Tibial artery (tissue), 4 donors: ENCODE measurements at places on chromosomes 2 and 18.

DNA sequence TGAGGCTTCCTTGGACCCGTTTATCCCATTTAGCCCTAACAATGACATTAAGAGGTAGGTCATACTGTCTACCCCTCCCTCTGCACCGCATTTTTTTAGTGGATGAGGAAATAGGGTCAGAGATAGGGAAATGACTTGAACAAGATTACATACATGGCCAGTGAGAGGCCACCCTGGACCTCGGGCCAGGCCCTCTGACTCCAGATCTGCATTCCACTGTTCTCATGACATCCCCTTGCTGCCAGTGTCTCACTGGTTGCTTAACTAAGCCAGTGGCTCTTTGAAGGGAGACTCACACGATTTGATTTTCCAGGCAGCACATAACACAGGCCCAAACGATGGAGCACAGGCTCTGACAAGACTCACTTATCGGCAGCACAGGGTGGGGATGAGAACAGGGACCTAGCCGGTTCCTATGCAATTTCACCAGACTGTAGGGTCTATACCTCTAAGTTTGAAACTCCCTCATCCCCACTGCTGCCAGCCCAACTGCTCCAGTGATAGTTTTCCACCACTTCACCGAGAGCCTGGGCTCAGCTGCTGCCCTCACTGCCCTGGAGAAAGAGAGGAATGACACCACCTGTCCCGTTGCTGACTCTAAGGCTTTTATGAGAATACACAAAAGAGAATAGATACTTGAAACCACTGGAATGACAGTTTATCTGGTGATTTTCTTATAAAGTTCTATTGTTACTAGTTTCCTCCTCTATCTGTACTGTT, 82.5 kb downstream of the TMEM247 start:
- H3K36me3 ChIP-seq, result peaks cover 8% of the 10 kb centered on the region
- DNase-seq, result peak; percentile 73
- no peak overlapping the region for H3K27ac ChIP-seq
- no peak overlapping the region for H3K4me3 ChIP-seq
- peaks cover 23% of the 10 kb centered on the region for H3K4me1 ChIP-seq

DNA sequence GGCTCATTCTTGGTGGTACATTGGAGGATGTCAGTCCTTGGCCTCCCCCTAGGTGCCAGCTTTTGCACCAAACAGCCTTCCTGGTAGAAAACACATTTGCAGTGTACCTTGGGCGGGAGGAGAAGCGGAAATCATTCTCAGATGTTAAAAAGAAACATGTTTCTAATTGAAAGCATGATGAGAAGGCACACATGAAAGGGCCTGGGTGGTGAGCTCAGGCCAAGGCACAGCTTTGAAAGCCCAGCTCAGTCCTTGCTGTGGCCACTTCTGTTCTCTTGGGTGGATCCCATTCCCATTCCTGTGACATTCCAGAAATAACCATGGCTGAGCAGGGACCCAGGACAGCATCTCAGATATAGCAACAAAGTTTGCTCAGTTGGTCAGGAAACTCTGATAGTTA, 71.5 kb downstream of the LTBP1 start:
- no peak overlapping the region for H3K4me3 ChIP-seq
- H3K36me3 ChIP-seq, result no peaks in the 10 kb centered on the region
- no peaks in the 10 kb centered on the region for H3K27me3 ChIP-seq
- H3K4me1 ChIP-seq, result peaks cover 5% of the 10 kb centered on the region

- H3K4me3 ChIP-seq, result no peak overlapping the region
- DNase-seq, result no peak
- H3K4me1 ChIP-seq, result peaks cover 9% of the 10 kb centered on the region
- H3K36me3 ChIP-seq, result no peaks in the 10 kb centered on the region
- no peaks in the 10 kb centered on the region for H3K27me3 ChIP-seq
- H3K27ac ChIP-seq, result no peak overlapping the region
Measured at GRCh38 chr2:101617188-101617587, 80.3 kb upstream of the MAP4K4 start.

GRCh38 chr2:57396355-57397098, 650.1 kb upstream of the VRK2 start:
- H3K27ac ChIP-seq, result no peak overlapping the region
- H3K27me3 ChIP-seq, result no peaks in the 10 kb centered on the region
- H3K4me1 ChIP-seq, result no peaks in the 10 kb centered on the region
- DNase-seq, result no peak

DNA sequence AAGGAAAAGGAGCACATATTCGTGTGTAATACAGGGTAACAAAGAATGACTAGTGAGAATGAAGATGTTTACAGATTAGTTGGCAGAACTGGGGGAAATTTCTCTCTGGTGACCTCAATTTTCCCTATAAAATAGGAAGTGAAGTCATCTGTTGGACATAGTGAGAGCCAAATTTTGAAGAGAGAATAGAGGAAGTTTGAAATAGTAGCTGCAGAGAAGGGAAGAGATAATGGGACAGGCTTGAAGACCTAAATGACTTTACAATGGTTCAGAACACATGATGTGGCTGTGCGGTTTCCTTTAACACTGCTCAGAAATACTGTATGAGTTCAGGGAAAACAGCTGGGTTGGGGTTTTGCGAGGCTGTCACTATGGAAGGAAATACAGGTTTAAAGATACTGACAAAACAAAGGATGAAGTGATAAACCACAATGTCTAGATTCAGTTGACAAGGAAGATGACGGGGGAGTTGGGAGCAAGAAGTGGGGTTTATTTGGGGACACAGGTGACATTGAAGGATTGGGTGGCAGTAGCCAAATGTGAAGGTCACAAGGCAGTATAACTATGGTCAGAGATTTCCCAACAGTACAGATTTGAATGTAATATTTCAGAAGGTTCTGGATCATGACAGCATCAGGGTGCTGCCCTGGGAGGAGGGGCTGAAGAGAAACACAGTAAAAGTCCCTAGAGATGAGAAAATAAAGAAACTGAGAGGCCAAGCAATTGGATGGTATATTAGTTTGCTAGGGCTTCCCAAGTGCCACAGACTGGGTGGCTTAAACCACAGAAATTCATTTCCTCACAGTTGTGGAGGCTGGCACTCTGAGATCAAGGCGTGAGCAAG, 82.6 kb upstream of the TANK start:
- DNase-seq, result peak; percentile 36
- no peak overlapping the region for H3K27ac ChIP-seq
- H3K4me3 ChIP-seq, result no peak overlapping the region
- no peaks in the 10 kb centered on the region for H3K36me3 ChIP-seq
- H3K4me1 ChIP-seq, result no peaks in the 10 kb centered on the region

GRCh38 chr18:3703732-3704176, 253.8 kb downstream of the TGIF1 start:
- no peaks in the 10 kb centered on the region for H3K4me1 ChIP-seq
- no peak overlapping the region for H3K27ac ChIP-seq
- H3K27me3 ChIP-seq, result no peaks in the 10 kb centered on the region

DNA sequence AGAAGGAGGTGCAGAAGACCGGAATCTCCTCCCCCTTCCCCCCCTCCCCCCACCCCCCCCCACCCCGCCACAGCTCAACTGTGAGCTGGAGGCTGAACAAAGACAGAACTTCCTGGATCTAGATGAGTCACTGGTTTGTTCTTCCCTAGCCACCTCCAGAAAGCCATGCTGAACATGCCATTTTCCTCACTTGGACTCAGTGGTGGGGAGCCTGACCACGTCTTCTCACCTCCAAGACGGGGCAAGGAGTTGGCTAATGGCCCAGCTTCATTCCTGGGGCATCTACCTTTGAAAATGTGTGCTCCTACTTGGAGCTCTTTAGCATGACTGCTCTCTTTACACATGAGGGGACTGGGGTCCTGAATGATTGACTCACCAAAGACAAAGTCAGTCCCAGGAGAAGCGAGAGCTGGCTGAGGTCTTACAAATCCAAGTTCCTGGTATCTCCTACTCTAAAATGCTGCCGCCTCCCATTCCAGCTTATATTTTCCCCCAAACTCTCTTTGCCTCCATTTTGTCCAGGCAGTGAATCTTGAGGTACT, 22.6 kb upstream of the FZD5 start:
- H3K27me3 ChIP-seq, result no peaks in the 10 kb centered on the region
- DNase-seq, result no peak
- no peak overlapping the region for H3K27ac ChIP-seq
- no peak overlapping the region for H3K4me3 ChIP-seq
- no peaks in the 10 kb centered on the region for H3K36me3 ChIP-seq

DNA sequence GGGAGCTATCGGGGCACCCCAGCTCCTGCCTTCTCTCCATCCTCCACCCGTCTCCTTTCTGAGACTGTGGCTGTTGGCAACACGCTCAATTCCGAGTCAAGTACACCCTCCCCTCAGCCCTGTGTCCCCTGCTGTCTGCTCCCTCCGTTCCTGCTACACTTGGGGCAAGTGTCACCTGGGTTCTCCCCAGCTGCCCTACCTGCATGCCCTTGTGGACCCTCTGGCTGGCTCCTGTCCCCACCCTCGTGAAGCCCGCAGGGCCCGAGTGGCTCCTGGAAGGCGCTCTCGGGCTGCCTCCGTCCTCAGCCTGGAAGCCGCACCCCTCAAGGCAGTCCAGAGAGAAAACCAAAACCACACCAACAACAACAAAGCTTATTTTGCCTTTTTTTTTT, 33.9 kb downstream of the PDIA6 start:
- no peak for DNase-seq
- H3K27ac ChIP-seq, result no peak overlapping the region
- H3K27me3 ChIP-seq, result no peaks in the 10 kb centered on the region
- H3K4me1 ChIP-seq, result peaks cover 4% of the 10 kb centered on the region
- no peak overlapping the region for H3K4me3 ChIP-seq

DNA sequence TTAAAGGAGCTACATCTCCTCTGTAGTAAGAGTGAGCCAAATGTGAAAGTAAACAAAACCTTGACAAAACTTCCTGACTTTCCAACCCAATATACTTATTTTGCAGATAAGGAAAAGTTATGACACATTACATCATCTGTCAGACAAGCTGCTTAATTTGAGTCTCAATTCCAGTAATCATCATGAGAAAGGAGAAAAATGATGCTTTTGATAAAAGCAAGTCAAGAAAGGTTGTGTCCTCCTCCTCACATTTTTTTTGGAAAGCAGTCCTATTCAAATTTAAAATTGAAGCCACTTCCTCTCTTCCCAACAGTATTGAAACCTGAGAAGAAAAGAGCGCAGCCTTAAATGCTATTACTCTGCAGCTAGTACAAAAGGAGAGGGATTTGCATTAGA, 519.6 kb downstream of the LRP1B start:
- no peaks in the 10 kb centered on the region for H3K27me3 ChIP-seq
- no peaks in the 10 kb centered on the region for H3K4me1 ChIP-seq
- no peak for DNase-seq
- H3K4me3 ChIP-seq, result no peak overlapping the region

DNA sequence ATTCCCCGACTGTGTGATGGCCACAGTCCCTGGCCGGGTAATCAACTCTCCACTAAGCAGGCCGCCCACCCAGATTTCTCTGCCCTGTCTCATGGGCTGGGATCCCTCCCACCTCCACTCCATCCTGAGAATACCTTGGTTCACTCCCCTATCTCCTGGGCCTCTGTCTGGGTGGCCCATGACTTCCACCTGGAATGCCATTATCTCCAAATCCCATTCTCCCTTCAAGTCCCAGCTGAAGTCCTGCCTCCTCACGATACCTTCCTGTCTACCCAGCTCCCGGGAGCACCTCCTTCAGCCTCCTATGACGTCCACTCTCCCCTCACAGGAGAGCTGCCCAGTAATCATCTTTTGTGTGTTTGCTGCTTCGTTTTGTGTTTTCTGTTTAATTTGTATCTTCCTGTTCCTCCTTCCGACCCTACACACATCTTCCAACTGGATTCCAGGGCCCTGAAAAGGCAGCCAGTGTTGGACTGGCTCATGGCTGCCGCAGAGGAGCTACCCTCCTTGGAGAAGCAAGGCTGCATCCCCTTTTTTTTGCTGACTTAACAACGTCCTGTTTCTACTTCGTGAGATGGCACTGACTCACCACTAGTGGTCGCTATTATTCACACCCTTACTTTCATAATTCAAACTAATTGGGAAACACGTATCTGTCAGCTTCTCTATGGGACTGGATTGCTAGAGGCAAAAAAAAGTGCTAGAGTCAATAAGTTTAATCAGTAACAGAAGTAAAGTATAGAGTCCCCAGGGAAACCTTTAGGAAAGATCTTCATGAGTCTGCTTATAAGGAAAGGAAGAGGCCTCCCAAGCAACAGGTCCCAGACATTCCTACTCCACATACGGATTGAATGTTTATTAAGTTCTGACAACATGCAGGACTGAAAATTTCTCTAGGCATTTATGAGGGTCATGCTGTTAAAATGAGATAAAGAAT, 171.9 kb upstream of the GATA6 start:
- no peak overlapping the region for H3K27ac ChIP-seq
- H3K36me3 ChIP-seq, result no peaks in the 10 kb centered on the region
- H3K4me1 ChIP-seq, result no peaks in the 10 kb centered on the region
- H3K27me3 ChIP-seq, result no peaks in the 10 kb centered on the region

DNA sequence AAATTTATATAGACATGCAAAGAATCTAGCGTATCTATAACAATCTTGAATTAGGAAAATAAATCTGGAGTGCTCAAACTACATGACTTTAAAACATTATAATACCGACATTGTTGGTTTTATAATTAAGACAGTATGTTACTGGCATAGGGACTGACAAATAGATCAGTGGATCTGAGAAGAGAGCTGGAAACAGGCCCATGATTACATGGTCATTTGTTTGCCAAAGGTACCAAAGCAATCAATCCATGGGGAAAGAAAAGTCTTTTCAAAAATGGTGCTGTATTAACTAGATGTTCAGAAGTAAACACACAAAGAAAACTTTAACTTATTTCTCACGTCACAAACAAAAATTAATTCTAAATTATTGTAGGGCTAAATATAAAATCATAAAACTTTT, 124.2 kb downstream of the BCL2L11 start:
- no peak for DNase-seq
- H3K4me3 ChIP-seq, result no peak overlapping the region
- H3K36me3 ChIP-seq, result no peaks in the 10 kb centered on the region
- no peaks in the 10 kb centered on the region for H3K4me1 ChIP-seq
- no peaks in the 10 kb centered on the region for H3K27me3 ChIP-seq

GRCh38 chr18:75161256-75162028, 47.5 kb downstream of the PTGR3 start:
- H3K4me3 ChIP-seq, result peak overlapping the region; percentile 26
- no peak overlapping the region for H3K27ac ChIP-seq
- H3K27me3 ChIP-seq, result peaks cover 4% of the 10 kb centered on the region

- no peak for DNase-seq
- H3K27ac ChIP-seq, result no peak overlapping the region
Measured at GRCh38 chr18:58105888-58106260, 61.8 kb downstream of the NEDD4L start.

DNA sequence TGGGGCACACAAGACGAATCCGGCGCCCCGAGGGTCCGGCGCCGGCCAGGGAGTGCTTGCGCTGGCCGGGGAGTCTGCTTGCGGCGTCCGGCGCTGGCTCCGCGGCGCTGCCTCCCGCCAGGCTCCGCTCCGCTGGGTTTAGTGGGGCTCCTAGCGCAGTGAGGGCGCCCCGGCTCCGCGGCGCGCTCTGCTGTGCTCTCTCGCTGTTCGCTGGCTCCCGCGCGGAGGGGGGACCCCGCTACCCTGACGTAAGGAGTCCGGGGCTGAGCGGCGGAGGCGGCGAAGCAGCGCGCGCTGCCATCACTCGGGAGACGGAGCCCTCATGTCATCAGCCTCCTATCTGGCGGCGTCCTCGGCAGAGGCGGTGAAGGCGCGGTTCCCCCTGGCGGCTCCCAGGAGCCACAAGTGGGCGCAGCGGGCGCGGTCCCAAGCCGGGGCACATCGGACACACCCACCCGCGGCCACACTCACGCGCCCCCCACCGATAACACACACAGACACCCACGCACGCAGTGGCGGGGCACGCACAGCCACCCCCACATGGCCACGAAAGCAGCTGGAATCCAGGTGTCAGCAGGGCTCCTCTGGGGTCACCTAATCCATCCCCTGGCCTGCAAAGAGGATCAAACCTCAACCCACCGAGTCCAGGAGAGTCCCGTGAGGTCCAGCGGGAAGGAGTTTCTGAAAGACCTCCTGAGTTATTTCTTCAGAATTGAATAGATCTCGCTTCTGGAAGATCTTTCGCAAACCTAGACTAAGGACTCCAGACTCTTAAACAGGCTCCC, at the start of gene C1QL2:
TSS of gene C1QL2 (minus strand) at position 189 of the 785 bp plus-strand sequence. CDS start 482 bp downstream, outside the sequence.
- H3K27ac ChIP-seq, result no peak within 1 kb of the TSS
- H3K27me3 ChIP-seq, result no peaks in the 10 kb centered on the region
- no peak for DNase-seq
- H3K4me3 ChIP-seq, result no peak within 1 kb of the TSS
- no peaks in the 10 kb centered on the region for H3K36me3 ChIP-seq
